ENCODE measurements at places on chromosomes 3 and 15. TPM values are rescaled to one million over a fixed set of nuclear protein-coding genes. Genes with fewer than 3 reads are reported as not detected.

Gene STT3B
- 62.2 TPM for polyA plus RNA-seq

Gene TNFAIP8L3
- not detected for polyA plus RNA-seq

Gene WDR72
- not detected for polyA plus RNA-seq

Gene AHSG
- not detected for polyA plus RNA-seq

DNA sequence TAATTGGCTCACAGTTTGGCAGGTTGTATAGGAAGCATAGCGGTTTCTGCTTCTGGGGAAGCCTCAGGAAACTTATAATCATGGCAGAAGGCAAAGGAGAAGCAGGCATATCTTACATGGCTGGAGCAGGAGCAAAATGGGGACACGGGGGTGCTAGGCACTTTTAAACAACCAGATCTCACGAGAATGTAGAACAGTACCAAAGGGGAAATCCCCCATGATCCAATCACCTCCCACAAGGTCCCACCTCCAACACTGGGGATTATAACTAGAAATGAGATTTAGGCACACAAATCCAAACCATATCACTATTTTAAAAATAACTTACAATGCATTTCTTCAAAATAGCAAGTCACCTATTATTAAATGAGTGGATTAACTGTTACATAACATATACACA, 47.1 kb upstream of the ANKRD28 start:
- H3K27ac ChIP-seq = peak overlapping the region; percentile 46
- H3K4me1 ChIP-seq = peaks cover 35% of the 10 kb centered on the region
- H3K27me3 ChIP-seq = no peaks in the 10 kb centered on the region
- no peak for DNase-seq
- H3K4me3 ChIP-seq = no peak overlapping the region

Data from naive B cell (primary cell).